ENCODE measurements at places on chromosomes 3 and 15.

DNA sequence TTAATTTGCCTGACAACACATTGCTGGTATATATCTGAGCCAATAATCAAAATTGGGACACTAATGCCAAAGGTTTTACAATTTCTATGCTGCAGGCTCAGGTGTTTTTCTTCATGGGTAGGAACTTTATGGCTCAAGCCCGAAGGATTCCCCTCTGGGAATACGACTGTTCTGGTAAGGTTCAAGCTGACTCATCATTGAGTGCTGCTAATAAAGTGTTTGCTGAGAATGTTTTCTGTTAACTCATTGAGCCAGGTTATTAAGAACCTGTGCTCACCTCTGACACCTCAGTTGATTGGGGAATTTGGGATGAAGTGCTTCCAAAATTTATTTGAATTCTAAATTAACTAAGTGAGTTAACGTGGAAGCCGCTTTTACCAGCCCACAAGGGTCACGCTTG, 135.8 kb upstream of the CTDSPL start:
- DNase-seq: no peak

- no peak for DNase-seq
These were observed 71.0 kb downstream of the ATP10A start for GRCh38 chr15:25792128-25792527.

DNA sequence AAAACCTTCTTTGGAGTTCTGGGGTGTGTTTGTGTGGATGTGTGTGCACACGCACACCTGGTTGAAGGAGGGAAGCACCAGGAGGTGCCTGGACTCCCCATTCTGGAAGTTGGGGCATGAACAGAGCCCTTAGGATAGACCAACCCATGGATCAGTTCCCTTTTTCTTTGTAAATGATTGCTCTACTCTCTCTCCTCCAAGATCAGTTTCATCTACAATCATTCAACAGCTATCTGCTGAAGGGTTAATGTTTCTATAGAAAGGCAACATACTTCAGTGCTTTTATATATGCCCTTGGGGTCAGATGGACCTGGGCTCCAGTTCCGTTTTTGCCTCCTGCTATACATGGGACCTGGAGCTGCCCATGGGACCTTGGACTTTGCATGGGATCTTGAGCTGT, 352.1 kb upstream of the CFAP20DC start:
- no peak for DNase-seq

DNA sequence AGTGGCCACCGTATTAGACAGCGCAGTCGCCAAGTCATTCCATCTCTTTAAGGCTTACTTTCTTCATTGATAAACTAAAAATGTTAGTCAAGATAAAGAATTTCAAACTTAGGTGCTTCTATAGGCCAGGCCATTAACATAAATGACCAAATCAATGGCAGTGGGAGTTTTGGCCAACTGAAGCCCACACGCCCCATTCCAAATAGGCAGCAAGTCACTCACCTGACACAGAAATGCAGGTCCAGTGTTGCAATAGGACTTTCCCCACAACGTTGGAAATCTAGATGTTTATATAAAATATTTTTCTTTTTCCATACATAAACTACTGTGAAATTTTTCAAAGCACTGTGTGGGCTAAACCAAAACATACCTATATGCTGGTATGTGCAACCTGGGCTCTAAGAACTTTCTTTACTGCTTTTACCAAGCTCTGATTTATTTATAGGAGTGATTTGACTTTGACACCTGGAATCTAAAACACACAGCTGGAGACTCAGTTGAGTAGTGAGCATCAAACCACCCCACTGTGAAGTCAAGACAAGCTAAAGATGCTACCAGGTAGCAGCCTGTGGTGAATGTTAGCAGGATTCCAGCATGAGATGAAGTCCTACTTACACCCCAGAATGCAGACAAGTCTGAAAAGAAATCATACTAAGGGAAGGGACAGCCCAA, 15.1 kb downstream of the GOLIM4 start:
- DNase-seq: no peak

GRCh38 chr15:88742161-88742560, 61.1 kb upstream of the ACAN start:
- DNase-seq: no peak

DNA sequence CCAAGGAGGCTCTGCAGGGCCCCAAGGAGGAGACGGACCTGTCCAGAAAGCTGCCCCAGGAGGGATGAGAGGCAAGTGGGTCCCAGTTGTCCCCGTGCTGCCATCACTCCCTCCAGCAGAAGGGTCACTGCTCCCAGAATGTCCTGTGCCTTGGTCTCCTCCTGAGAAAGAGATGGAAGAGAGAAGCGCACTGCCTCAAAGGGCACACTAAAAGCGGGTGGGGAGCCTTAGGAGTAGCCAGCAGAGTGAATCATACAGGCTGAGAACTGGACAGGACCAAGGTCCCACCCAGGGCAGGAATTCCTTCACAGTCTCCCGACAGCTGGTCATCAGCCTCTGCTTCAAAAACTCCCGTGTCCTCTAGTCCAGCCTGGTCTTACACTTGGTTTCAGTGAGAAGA, 4.6 kb downstream of the THPO start:
- DNase-seq: no peak
